ENCODE measurements at places on chromosomes 12 and 14. TPM values are rescaled to one million over a fixed set of nuclear protein-coding genes. Genes with fewer than 3 reads are reported as not detected.

DNA sequence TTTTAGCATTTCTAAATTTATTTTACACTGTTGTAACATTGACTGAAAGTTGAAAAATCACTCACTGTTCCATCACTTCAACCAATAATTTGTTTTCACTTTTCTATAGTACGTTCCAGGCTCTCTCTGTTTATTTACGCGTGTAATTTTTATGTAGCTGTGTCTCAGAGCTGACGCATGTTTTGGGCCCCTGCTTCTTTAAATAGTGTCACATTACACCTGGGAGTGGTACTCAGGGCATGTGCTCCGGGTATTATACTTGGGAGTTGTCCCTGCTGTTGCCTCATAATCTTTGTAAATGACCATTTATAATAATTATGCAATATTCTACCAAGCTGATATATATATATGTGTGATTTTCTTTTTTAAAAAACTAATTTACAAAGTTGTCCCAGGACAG, 132.8 kb upstream of the CPM start:
- DNase-seq: no peak

GRCh38 chr12:95215949-95216348, 1.3 kb downstream of the FGD6 start:
- DNase-seq: no peak

DNA sequence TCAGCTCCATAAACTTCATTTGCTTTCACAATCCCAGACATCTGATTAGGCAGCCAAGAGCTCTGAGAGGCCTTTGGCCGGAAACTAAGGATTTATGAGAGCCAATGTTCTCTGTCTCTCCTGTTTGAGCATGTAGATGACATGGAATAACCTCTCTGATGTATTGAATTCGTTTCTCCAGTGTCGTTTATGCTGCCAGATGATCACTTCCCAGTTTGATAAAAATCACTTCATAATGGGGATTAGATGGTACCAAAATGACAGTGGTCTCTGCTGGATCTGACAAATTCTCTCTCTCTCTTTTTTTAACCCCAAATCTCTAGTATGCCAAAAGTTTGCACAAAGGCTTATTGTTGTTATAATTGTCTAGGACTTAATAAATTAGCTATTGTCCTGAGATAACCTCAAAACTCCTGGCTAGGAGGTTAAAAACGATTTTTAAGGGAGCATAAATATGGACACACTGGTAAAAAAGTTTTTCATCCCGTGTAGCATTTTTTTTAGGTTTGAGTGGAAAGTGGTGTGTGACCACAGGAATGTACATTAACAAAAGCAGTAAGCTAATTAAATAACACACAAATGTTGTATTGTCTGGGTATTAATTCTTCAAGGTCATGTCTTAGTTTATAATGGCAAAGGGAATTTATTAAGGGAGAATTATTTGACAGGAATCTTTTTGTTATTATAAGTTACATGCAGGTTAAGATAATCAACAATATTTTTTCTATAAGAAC, 82.6 kb upstream of the USP44 start:
- DNase-seq: no peak

DNA sequence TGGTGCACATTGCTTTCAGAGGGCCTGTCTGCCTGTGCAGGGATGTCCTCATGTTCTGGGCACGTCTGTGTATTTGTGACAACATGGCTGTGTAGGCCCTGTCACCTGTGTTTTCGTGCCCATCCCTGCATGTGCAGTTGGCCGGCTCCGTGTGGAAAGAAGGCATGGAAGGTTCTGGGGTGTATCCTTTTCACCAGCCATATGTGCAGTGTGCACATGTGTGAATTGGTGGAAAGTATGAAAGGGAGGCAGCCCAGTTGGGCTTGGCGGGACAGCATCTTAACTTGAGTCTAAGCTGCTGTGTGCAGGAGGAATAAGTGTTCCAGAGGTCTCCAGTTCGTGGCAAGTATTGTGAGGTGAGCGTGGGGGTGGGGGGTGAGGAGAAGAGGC, 669 bp downstream of the TSPAN11 start:
- DNase-seq: no peak

DNA sequence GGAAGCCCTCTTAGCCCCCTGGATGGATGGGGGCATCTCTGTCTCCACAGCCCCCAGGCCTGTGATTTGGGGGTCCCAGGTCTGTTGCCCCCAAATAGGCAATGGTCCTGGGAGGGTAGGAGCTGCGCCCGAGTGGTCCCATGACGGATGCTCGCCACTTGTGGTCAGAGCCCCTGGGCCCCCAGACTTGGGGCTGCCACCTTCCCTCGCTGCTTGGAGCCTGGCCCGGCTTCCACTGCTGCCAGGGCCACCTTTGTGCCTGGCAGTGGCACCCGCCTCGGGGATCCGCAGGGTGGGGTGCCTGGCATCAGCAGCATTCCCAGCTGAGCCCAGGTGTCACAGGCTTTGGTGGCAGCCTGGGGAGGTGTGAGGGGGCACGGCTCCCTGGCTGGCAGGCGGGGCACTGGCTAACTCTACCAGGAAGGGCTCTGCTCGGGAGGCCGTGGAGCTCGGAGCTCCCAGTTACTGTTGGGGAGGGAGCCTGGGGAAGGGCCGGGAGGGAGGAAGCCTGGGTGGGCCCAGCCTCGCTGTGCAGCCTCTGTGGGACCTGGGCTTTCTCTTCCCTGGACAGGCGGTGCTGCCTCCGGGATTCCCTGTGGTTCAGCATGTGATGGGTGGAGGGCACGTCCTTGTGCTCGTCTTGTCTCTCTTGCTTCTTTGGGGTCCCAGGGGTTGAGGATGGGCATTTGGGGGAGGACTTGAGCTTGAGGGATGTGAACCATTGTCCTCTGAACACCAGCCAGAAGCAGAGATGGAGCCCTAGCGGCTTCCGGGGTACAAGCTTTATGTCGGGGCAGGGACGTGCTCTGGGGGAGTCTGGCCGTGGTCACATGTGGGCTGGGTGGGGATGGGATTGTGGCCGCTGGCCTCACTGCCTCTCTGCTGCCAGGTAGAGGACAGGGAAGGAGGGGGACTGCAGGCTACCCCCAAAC, 5.4 kb downstream of the KIF26A start:
- no peak for DNase-seq

TMPRSS12 gene
- total RNA-seq: not detected

RPL10L gene
- total RNA-seq: not detected

TSPAN19 gene
- not detected for total RNA-seq

EPYC gene
- total RNA-seq: not detected

Measured in mucosa of gallbladder (tissue), 1 donor.